ENCODE measurements at places on chromosomes 7 and 10.

DNA sequence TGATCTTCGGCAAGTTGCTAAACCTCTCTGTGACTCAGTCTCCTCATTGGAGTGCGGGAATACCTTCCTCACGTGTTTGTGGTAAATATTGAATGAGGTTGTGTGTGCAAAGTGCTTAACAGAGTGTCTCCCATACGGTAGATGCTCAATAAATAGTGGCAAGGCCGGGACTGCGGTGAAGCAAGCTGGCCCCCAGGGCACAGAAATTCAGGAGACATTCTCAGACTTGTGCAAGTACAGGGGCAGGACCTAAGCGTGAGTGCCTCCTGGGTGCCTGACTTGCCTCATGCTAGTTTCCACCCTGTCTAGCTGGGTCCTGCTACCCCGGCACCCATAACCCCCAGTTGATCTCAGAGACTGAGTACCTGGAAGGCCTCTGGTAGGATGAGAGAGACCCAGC is 97.8 kb downstream of the CDH23 start:
- DNase-seq = no peak

- no peak for DNase-seq
Measured at GRCh38 chr10:132407243-132407746, 10.3 kb downstream of the PWWP2B start.

GRCh38 chr10:27345455-27345920 is 104.9 kb upstream of the ACBD5 start:
- DNase-seq = no peak

- DNase-seq = no peak
Measured at GRCh38 chr7:123425246-123425645, 109.1 kb downstream of the IQUB start.

DNA sequence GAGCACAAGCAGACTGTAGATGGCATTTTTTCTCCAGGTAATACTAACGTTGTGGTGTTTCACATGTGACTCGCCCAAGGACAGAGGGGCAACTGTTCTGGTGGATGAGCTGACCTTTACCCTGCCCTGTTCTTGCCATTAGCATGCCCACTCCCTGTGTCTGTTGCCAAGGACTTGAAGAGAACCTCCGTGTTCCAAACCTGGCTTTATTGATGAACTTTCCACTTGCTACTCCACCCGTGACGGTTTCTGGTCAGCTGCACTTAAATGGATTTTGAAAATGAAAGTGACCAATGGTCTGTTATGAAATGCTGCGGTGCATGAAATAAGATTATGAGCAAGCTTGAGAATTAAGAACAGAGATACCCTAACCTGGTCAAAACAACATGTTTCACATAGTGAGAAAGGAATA is 30.4 kb downstream of the LRRC4 start:
- no peak for DNase-seq

GRCh38 chr10:132632091-132632561 is 94.5 kb downstream of the INPP5A start:
- DNase-seq = no peak

GRCh38 chr7:129853661-129854268 is 99.0 kb downstream of the UBE2H start:
- DNase-seq = no peak

DNA sequence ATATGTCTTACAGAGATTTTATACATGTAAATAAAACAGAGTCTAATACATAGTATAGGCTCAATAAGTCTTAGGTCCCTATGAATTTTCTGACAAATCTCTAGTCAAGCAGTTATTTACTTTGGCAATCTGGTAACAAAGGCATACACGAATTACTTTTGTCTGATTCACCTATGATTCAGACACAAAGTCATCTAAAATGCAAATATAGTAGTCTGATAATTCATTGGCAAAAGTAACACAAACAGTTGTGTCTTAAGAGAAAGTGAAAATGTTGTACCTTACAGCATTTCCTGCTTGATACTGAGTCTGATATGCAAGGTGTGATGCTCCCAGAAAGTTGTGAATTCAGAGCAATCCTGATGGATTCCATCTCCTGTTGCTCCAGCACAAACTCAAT is 209.4 kb upstream of the PRSS1 start:
- DNase-seq = no peak

DNA sequence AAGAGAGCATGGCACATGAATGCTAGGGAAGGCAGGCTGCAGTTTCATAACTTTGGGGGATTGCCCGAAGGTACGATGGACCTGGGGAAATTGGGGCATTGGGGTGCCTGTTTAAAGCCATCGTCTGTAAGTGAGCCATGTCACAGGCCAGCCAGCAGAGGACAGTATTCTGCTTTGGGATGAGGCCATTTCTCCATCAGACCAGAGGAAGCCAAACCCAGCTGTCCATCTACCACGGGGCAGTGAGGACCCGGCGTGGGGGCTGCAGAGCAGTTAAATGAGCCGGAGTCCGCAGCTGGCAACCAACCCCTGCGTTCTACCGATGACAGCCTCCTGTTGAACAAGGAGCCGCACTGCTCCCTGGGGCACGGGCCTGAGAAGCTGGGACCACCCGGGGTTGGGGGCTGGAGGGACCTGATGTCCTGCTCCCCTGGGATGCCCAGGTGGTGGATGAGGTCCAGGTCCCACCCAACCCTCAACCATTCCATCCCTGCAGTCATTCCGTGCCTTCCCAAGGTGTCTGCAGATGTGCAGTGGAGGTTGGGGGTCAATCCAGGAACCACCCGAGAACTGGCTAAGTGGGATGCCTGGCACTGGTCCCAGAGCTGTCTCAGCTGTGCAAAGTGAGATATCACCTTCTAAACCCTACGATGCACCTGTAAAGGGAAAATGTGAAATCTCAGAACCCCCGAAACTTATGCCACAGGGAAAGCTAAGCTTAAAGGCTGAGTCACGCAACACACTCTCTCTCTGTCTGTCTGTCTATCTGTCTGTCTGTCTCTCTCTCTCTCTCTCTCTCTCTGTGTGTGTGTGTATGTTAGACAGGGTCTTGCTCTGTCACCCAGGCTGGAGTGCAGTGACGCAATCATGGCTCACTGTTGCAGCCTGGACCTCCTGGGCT is 12.1 kb upstream of the RHBDD2 start:
- peak; percentile 58 for DNase-seq

- DNase-seq = no peak
Measured at GRCh38 chr7:24958399-24958798, 21.6 kb downstream of the OSBPL3 start.

DNA sequence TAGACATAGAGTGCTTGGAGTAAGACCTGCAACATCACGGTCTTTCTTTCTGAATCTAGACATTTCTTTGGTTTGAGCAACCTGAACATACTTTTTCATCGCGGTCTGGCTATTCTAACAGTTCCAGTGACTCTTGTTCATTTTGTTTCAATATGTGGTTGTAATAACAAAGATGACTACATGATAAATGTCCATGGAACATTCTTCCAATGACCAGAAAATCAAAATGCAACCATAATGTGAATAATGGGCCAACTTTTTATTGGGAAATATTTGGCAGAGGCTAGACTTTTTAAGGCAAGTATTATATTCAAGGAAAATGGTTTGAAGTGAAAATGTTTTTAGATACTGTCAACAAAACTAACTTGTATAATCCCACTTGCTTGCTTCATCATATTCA is 282.5 kb downstream of the INHBA start:
- no peak for DNase-seq

DNA sequence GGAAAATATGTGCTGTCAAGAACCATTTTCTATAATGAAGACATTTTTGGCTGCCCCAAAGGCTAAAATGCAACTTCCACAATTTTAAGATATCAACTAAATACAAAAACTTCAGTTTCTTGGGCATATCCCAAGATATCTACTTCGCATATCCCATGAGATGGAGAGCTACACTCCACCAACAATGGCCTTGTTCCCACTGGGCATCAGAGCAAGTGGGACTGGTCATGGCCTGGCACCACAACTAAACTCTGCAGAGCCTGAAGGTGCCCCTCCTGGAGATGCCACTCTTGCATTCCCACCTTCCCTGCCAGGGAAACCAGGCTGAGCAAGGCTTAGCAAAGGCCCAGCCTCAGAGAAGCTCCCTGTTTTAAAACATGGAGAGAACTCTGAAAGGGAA is 75.8 kb upstream of the LRRC17 start:
- no peak for DNase-seq

DNA sequence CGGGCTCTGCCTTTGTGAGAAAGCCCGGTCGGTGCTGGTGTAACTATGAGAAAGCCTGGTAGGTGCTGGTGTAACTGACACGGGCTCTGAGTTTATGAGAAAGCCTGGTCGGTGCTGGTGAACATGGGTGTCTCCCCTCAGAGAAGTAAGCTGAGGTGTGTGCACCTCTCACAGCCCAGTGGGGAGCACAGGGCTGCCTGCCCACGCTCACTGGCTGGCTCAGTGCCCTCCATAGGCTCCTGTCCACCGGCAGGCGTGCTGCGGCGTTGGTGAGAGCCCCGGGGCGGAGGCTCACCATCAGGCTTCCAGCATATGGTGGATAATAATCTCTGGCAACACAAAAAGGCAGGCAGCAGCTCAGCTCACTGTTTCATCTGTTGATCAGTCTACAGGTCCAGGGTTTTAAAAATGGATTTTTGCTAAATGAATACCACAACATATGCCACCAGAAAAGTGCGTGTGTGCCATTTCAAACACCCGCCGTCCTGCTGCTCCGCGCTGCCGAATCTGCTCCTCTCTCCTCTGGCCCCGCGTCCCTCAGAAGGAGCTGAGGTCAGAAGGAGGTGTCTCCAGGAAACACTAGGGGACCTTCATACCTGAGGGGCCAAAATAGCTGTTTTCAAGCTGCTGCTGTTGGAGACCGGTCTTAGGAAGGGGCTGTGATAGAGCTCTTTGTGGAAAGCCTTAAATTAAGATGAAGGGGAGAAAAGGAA is 365.7 kb downstream of the DNAJB6 start:
- DNase-seq = no peak

GRCh38 chr10:118732245-118733165 is 22.3 kb downstream of the CACUL1 start:
- no peak for DNase-seq

DNA sequence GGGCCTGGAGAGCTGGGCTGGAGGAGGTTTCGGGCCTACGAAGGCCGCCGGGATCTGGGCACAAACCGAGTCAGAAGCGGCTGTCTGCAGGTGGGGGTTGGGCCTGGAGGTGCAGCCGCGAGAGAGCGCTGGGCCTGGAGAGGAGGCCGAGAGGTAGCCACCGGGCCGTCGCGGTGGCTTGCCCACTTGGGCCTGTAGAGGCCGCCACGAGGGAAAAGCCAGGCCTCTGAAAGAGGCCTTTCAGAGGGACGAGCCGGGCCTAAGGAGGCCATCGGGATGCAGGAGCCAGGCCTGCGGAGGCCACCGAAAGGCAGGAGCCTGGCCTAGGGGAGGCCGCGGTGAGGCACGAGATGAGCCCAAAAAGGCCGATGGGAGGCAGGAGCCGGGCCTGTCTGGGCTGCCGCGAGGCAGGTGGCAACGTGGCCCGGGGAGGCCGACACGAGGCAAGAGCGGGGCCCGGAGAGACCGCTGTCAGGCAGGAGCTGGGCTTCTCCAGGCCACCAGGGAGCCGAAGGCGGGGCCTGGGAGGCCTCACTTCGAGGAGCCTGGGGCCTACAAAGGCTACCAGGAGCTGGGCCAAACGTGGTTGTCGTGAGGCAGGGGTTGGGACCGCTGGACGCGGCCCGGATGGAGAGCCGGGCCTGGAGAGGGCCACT is 25.6 kb downstream of the MDH2 start:
- DNase-seq = no peak

DNA sequence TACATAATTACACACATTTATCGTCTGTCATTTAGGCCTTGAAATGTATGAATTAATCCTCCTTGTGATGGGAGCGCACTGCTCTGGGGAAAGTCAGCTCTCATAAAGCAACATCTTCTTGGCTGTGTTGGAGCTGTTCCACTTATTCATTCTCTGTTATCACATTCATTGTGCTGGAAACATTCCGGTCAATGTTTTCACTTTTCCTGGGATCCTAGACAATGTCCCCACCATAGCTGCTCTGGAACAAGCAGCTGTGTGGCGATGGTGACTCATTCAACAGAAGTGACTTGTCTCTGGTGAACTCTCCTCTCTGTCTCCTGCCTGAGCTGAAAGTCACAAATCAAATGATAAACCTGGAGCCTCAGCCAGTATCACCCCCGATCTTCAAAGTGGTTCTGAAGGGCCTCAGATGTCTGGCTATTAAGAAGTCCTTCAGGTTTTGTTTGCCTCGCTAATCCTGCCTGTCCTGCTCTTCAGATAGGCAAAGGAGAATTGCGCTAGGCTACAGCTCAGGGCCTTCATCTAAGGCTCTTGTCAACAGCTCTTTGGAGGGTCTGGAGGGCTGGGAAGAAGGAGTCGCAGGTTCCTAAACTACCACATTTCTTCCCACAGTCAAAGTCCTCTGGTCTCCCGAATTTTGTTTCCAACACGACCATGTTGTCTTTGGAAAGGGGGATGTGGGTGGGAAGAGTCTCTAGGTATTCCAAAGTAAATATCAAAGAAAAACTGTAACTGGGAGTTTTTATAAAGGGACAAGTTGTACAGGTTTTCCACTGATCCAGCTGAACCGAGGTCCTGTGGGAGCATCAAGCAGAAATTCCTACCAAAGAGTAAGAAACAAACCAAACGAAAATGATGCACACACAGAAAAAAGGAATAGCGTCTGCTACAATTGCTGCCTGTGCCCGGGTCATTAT is 29.3 kb downstream of the KLF6 start:
- no peak for DNase-seq

DNA sequence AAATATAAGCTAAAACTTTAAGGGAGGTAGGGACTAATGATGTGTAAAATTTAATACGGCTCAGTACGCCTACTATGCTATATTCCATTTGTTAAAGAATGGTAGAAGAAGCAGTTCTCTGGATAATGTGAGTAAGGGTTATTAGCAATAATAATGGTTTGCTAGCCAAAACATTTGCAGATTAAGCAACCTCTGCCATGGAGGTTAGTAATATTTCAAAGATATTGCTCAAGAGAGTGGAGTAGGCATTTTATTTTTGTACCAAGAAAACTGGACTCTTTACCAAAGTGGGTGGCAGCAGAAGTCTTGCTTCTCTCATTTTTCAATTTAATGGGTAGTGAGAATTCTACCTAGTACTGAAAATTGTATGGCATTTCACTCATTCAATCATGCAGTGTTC is 158.9 kb upstream of the TMEM106B start:
- no peak for DNase-seq

DNA sequence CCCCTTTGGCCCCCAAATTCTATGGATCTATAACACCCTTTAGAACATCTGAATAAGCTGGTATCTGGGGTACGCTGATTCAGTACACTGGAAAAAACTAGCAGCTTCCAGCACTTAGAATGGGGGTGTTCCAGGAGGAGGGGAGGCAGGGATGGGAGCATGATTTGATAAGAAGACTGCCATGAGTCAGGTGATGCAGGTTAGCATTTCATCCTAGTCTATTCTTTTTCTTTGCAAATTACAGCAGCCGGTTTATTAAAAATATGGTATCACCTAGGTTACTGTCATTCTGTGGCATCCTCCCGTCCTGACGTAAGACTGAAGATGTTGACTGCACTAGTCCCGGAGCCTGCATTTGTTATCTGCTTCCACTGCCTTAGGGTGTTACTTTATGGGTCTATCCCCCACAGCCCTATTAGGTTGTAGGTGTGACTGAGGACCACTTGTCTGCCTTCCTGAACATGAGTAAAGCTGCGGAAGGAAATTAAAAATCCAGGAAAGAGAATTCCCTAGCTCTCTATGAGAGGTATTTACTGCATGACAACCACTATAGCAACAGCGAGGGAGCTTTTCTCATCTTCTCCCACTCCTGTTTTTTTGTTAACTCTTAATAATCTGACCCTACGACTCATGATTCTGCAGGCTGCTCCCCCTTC is 1.9 kb downstream of the HTR5A start:
- no peak for DNase-seq
